Fibroblast of skin of back (primary cell): ENCODE measurements at places on chromosomes 16 and 17.

- peak; percentile 69 for DNase-seq
Measured at GRCh38 chr17:72539981-72540897, 419.4 kb downstream of the SOX9 start.

DNA sequence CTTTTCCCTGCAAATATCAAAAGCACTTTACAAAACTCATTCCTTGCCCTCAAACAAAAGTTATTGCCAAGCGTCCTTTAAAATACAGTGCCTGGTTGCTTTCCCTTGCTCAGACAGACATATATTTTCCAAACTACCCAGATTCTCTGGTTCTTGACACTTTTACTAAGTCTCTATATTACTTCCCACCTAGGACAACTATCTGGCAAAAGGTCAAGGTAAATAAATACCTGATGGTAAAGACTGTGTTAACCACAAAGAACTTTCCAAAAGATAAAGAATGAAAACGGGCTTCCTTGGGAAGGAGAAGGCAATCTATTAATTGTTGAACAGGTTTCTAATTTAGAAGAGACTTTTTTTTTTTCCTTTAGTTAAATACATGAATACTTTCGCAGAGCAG, 1.9 kb downstream of the HS3ST3A1 start:
- DNase-seq: no peak

GRCh38 chr16:31487720-31488467, 5.0 kb downstream of the SLC5A2 start:
- peak; percentile 26 for DNase-seq

- no peak for DNase-seq
Measured at GRCh38 chr16:30784215-30784614, 2.8 kb downstream of the ZNF629 start.

DNA sequence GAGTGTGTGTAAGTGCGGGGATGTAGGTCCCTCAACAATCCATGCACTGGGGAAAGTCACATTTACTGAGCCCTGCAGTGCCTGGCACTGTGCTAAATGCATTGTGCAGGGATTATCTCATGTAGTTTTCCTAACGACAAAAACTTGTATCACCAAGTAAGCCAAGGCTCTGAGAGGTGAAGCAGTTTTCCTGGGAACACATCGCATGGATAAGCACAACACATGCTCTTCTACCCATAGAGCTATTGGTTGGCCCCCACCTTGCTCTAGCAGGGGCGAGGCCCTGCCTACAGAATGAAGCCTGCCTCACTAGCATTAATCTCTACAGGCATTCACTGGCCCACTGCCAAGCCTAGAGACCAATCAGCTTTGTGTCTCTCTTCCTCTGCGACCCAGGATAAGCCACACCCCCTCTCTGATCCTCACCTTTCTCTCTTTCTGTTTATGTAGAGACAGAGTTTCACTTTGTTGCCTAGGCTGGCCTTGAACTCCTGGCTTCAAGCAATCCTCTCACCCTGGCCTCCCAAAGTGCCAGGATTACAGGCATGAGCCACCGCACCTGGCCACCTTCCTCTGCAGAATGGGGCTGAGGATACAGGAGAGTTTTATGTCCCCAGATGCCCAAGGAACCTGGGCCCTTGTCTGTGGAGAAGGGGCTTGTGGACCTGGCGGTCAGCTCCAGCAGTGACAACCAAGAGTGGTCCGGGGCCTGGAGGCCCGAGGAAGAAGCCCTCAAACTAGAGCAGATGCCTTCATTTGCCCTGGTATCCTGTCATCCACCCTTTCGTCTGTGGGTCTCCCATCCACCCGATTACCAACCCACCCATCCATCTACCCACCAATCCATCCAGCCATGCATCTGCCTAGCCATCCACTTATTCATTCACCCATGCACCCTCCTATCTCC, 12.8 kb downstream of the CDH16 start:
- no peak for DNase-seq

- DNase-seq: peak; percentile 39
Measured at GRCh38 chr17:47785538-47786123, 36.0 kb downstream of the OSBPL7 start.

DNA sequence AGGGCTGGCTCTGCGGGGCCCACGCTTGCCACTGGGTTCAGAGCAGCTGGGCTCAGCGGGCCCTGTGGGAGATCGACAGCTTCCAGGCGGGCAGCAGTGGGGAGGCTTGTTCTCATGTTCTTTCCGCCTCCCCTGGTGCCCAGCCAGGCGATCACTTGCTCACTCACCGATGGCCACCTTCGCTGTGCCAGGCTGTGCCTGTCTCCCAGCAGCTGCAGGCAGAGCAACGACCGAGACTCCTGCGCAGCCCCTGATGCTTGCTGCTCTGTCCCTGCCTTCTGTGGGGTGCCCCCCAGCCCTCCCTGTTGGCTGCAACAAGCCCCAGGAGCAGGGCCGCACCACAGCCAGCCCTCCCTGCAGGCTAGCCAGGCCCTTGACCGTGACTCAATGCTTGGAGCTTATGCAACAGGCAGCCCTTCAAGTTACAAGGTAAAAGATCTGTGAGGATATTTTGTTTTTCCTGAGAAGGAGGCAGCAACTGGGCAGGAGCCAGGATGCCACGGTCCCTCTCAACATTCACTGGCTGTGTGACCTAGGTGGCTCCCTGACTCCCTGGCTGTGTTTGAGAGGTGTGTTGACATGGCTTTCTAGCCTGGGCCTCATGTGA, 9.6 kb upstream of the SPNS2 start:
- DNase-seq: no peak

GRCh38 chr16:16042076-16042475, 92.7 kb downstream of the ABCC1 start:
- peak; percentile 83 for DNase-seq

DNA sequence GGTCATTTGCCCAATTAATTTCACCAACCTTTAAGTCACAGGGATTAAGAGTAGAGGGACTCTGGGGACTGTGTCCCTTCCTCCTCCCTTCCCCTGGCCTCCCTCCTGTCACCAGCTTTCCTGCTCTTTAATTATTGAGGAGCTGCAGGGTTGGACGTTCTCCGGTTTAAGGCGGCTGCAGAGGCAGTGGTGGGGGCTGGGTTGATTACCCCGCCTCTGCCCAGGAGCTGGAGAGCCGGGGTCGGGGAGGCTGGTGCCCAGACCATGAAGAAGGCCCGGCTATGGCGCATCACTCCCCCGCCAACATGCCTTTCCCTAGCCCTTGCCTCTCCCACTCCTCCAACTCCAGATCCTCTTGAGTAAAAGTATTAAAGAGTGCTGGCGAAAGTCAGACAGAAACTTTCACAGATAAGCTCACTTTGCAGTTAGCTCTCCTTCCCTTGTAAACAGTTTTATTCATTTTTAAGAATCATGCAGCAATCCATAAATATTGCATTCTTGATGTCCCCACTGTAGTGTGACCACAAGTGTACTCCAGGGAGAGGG, 1.1 kb upstream of the FOXJ1 start:
- DNase-seq: no peak

- no peak for DNase-seq
Measured at GRCh38 chr16:1688807-1689560, 10.9 kb downstream of the JPT2 start.

- no peak for DNase-seq
Measured at GRCh38 chr17:31497994-31498826, 106.7 kb downstream of the RAB11FIP4 start.

GRCh38 chr16:73052576-73052975, 4.6 kb upstream of the ZFHX3 start:
- no peak for DNase-seq

DNA sequence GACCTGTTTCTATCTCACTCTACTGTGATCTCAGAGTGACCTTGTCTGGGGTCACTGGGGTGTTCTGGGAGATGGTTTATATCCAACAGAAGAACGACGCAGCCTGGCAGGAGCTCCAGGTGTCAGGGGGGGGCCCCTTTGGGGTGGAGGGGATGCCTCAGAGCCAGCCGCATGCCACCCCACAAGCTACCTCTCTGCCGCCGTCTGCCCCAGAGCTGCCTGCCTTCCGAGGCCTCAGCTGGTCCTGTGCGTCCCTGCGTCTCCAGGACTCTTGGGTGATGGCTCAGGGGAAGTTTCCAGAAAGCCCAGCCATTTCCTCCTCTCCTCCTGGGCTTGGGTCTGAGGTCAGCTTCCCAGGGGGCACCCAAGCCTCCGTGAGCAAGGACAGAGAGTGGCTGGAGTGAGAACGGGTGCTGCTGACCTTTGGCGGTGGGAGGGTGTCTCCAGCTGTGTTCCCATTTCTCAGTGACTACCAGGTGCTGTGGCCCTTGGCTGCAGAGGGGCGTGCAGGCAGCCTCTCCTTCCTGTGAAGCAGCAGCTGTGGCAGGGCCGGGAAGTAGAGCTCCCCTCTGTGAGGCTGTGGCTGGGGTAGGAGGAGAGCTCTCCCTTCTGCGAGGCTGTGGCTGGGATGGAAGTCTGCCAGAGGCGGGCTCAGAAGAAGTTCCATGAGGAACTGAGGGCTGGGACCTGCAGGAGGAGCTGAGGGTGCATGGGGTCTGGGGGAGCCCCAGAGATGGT, 19.8 kb downstream of the JPH3 start:
- DNase-seq: no peak

DNA sequence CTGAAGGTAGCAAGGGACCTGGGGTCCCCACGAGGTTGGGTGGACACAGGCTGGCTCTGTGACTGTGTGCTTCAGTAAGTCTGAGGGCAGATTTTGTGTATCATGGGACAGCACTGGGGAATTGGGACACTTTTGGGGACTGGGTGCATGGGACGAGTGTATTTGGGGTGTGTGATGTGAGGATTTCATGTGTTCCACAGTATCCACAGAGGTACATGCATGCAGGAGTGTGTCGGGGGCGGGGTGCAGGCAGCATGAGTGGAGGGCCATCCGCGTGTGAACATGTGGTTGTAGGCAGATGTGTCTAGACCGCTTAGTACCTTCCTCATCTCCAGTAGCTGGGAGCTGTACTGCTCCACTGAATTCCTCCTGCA, 1.1 kb upstream of the DLX3 start:
- no peak for DNase-seq

DNA sequence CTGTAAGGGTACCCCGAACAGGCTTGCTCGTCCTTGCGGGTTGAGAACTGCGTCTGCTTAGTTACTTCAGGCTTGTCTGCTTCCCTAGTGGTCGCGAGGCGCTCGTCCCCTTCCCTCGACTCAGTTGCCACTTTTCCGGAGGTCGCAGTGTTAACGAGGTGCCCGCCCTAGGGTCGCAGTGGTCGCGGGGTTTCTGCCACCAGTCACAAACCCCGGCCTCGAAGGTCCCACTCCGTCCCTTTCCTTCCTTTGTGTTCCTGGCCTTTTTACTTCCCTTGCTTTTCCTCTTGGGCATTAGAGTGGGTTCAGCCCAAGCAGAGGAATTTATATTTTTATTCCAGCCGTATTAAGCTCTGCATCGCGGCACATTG, 299 bp downstream of the NUP85 start:
- DNase-seq: no peak

DNA sequence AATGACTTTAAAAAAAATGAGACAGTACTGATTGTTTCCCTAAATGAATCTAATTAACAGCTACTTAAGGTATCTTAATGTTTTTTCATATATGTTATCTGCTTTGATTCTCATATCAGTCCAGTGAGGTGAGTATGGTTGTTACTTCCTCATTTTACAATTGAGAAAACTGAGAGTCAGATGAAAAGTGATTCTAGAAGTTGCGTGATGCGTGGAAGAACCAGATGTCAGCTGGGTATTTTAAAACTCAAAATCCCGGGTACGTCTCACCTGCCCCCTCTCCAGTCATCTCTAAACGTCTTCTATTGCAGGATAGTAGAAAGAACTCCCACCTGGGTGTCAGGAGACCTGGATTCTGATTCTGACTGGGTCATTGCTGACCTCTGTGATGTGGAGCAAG, 89.2 kb downstream of the MAP2K6 start:
- DNase-seq: no peak

DNA sequence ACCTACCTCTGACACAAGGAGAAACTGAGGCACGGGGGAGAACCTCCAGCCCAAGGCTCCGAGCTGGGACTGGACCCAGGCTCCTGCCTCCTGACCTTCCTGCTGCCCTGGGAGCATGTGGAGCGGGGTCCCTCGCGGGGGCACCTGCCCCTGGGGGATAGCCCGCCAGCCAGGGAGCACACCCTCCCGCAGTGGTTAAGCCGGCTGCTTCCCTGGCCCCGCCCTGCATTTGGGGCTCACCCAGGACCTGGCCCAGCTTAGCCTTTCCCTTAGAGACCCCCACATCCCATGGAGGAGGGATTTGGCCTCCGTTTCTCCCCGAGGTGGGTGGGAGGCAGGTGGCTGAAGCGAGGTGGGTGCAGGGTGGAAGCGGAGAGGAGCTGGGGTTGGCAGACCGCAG, 1.8 kb upstream of the CDH15 start:
- DNase-seq: no peak

DNA sequence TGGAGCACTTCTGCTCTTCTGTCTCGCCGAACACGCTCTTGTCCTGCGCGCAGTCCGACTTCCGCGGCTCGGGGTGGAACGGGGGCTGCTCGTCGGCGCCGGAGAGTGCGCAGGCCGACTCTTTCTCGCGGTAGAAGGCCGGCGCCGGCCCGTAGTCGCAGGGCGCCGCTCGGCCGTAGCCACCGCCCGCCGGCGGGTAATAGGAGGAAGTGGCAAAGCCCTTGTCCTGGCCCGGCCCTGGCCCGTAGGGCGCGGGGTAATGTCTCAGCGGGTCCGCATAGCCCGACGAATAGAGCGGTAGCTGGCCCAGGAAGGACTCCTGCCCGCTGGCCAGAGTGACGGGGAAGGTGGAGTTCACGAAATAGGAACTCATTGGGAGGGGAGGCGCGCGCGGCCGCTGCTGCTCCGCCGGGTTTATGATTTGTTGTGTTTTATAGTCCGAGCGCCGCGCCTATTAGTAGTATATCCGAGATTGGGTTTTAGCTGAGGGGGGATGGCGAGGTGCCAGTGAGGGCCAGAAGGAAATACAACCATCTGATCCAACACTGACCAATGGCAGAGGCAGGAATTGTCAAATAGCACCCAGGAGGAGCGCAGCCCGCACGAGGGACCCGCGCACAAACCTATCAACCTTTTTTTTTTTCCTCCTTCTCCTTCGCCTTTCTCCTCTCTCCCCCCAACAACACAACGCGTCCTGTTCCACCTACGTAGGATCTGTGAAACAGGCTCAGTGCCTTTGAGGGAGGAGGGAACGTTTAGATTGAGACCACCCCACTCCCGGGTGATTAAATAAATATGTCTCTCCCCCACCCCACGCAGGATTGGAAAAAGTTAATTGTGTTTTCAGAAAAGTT, 4.4 kb upstream of the HOXB5 start:
- DNase-seq: peak; percentile 33

DNA sequence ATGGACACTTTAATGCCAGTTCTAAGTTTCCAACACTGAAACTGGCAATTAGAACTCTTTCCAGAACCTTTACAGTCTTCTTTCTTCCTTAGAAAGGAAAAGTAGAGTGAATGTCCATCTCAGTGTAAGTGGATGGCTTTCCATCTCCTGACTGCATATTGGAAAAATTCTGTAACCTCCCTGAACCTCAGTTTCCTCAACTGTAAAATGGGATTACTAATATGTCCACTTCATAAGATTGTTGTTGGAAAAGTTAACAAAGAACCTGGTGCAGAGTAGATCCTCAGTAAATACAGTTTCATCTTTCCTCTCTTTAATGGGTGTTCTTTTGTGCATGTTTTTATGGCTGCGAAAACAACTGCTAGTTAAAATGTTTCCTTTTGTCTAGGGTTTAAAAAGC, 2.6 kb downstream of the TMEM98 start:
- DNase-seq: no peak

GRCh38 chr17:27563532-27563931, 67.5 kb upstream of the LGALS9 start:
- no peak for DNase-seq
